ENCODE measurements at places on chromosomes 4 and X. TPM values are rescaled to one million over a fixed set of nuclear protein-coding genes. Genes with fewer than 3 reads are reported as not detected.

UNC5C gene
- total RNA-seq = 2.0 TPM

DNA sequence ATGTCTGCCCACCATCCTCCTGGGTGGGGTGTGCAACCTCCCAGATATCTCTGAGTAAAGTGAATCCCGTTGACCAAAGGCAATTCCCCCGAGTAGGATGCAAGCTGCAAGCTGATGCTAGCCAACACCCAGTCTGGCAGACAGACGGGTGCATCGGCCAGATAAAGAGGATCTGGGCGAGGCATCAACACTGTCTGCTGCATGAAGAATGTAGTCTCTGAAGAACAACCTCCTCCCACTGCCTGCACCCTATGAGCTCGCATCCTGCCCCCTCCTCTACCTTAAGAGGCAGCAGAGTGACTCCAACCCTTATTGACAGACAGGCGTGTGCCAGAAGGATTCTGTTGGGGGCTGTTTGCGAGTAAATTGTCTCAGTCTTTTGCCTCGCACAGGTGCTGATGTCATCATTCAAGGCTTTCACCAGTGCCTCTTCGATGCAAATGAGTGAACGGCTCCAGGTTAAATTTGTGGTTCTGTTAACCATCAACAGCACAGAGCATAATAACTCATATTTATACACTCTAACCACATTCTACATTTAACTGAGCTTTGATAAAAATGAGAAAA lies 546.9 kb downstream of the BCOR start:
- no peak for DNase-seq

GRCh38 chr4:78722320-78722719 lies 53.8 kb upstream of the BMP2K start:
- DNase-seq = no peak

GRCh38 chr4:169484485-169484884 lies 127.9 kb downstream of the NEK1 start:
- DNase-seq = no peak

DNA sequence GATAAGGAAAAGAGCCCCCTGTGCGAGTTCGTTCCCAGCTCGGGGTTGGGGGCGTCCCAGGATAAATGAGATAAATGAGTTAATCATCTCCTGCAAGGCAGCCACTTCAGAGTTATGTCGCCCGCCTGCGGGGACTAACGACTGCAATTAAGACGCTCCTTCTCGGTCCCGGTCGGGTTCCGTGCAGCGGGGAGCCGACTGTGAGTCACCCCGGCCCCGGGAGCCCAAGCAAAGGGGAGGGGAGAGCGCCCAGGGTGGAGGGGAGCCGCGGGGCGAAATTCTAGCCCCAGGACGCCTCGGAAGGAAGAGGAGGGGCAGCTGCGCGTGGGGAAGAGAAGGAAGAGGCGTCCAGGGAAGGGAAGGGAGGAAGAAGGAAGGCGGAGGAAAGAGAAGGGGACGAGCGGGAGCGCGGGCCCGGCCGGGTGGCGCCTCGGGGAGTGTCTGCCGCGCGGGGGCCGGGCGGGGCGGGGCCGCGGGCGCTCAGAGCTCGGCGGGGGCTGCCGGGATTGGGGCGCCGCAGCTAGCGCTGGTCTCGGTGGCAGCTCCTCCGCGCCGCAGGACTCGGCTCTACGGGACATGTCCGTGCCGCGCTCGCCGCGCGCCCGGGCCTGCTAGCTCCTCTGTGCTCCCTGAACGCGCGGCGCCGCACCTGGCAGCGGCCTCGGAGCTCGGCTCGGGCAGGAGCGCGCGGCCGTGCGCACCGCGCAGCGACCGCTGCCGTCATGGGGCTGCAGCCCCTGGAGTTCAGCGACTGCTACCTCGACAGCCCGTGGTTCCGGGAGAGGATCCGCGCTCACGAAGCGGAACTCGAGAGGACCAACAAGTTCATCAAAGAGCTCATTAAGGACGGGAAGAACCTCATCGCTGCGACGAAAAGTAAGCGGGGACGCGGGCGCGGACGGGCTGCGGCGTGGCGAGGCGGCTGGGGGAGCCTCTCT lies at the start of gene ARHGAP10:
Gene ARHGAP10 (plus strand): TSS at position 509 of the 938 bp plus-strand sequence. CDS start 214 bp downstream, at position 723.
- DNase-seq = peak; percentile 88

GRCh38 chrX:78513971-78514738 lies 145.0 kb downstream of the RTL3 start:
- no peak for DNase-seq

DNA sequence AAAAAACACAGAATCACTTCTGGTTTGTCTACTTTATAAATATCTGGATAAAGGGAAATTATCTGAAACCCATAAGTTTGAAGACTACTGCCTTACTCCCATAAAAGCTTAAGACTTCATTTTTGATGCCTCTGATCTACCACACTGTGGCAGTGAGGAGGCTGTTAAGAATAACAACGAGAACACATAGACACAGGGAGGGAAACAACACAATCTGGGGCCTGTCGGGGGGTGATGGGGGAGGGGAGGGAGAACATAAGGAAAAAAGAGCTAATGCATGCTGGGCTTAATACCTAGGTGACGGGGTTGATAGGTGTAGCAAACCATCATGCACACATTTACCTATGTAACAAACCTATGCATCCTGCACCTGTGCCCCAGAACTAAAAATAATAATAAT lies 573.7 kb downstream of the GBA3 start:
- no peak for DNase-seq

ATP2B3 gene
- total RNA-seq = not detected

Measured in Right ventricle myocardium superior (tissue), 1 donor.